ENCODE measurements at places on chromosomes 6 and 20.

- no peak for DNase-seq
Observed at GRCh38 chr20:47349365-47350180, 6.9 kb downstream of the ZMYND8 start.

GRCh38 chr6:31645325-31645724 is 7.1 kb downstream of the BAG6 start:
- no peak for DNase-seq

DNA sequence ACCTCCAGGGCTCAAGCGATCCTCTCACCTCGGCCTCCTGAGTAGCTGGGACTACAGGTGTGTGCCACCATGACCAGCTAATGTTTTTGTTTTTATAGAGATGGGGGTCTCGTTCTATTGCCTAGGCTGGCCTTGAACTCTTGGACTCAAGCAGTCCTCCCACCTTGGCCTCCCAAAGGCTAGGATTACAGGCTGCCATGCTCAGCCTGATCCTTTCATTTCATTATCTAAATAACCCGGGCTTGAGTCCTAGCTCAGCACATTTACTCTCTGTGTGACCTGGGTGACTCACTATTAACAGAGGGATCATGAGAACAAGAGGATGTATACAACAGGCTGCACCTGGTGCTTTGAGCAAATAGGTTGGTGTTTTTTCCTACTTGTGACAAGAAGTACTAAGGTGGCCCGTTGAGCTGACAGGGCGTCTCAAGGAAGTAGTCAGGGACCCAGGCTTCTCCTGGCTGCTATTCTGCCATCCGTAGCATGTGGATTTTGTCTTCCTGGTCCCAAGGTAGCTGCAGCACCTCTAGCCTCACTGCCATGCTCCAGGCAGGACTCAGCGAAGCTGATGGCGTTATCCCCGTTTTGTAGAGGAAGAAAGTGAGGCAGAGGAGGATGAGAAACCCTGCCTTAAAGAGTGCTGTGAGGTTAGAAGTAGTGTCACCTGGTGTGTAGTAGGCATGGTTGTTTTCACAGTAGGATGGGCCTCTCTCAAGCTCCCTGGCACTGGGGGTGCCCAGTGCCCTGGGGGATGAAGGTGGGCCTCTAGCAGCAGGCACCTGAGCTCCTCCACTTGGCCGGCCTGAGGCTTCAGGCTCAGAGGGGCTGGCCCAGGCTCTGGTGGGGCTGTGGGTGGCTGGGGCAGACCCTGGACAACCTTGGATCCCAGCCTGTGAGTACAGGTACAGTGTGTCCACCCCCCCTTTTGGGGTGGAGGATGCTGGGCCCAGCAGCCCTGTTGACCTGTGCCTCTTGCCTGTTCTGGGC is 62.4 kb downstream of the ADNP start:
- DNase-seq: no peak

- DNase-seq: no peak
Observed at GRCh38 chr6:21149470-21149869, 444.1 kb upstream of the SOX4 start.

GRCh38 chr6:135738636-135739035 is 112.9 kb upstream of the PDE7B start:
- DNase-seq: no peak

DNA sequence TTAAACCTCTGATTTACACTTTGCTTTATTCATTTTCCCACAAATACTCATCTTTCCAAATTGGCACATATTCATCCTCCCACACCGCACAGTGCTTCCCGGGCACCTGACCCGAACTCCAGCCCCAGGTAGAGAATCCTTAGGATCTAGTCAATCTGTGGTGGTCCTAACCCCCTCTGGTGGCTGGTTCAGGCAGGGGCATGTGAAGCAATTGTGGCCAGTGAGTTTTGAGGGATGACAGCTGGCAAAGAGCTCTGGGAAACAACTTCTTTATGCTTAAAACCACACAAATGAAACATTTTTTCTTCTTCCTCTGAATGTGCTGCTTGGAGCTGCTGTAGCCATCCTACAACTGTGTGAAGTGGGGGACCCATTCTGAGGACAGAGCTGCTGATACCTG is 54.7 kb downstream of the ELOVL5 start:
- DNase-seq: no peak

DNA sequence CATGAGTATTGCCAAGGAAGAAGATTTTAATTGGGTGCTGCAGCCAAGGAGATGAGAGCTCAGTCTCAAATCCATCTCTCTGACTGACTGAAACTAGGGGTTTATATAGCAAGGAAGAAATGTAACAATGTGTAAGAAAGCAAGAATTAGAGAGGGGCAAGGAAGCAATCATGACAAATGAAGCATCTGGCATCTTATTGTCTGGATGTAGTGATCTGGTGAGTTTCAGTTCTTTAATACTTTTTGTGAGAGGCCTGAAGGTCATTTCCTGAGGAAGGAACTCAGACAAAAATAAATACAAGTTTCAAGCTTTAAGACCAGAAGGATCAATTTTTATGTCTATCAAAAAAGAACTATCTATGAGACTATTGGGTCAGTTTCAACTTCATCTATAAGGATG is 64.2 kb downstream of the HTR1E start:
- no peak for DNase-seq
